ENCODE measurements at places on chromosomes 2 and 18. TPM values are rescaled to one million over a fixed set of nuclear protein-coding genes. Genes with fewer than 3 reads are reported as not detected.

DNA sequence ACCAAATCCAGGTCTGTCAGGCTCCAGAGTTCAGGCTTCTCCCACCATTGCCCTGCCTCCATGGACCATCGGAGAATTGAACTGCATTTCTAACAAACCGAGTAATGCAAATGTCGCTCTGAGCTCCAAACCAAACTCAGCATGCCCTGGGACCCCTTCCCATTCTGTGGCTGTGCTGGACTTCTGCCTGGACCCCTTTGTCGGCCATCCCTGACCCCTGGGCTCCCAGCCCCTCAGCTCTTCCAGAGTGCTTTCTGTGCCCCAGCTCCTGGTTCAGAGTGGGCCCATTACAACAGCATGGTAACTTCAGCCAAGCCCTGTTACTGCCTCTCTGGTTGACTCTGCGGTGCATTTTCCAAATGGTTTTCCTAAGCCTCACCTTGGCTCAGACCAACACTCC lies 55.1 kb upstream of the MAPRE3 start:
- no peak for DNase-seq

SPC25 gene
- 0.22 TPM for total RNA-seq

SLC9A4 gene
- total RNA-seq, result not detected

DYSF gene
- total RNA-seq, result 4.6 TPM

DNA sequence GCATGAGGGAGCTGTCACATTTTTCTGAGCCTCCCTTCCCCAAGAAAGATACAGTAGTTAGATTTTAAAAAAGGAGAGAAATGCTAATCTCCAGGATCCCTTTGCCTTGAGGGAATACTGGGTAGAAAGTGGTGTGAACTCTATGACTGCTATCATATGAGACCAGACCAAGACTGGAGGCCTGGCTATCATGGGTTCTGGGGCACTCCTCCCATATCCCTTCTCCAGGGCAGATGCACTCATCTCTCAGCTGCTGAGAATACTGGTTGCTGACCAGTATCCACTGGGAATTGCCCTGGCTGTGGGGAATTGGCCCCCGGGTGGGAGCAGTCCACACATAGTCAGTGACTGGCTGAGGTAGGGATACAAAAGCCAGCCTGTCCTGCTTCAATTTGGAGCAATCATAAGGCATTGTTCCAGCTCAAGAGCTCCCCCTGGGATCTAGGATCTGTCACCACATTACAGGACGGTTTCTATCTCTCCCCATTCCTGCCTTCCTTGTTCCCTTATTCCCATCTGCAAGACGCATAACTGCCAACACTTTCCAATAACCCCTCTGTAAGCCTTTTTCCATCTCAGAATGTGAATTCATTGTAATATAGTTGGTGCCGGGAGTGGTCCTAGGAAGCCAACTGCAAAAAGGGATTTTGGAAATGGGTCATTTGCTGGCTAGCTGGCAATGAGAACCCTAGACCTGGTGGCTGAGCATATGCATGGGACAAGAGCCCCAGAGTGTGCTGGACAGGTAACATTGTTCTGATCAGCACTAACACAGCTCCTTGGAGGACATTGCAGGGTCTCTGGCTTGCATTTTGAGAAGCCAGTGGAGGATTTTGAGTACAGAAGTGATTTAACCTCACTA lies 35.4 kb upstream of the REEP1 start:
- DNase-seq, result no peak

- DNase-seq, result no peak
Observed at GRCh38 chr2:221289389-221289788, 282.7 kb downstream of the EPHA4 start.

FSHR gene
- not detected for total RNA-seq

Measured in CD8-positive, alpha-beta T cell (primary cell).